ENCODE measurements at places on chromosomes 13 and 19.

DNA sequence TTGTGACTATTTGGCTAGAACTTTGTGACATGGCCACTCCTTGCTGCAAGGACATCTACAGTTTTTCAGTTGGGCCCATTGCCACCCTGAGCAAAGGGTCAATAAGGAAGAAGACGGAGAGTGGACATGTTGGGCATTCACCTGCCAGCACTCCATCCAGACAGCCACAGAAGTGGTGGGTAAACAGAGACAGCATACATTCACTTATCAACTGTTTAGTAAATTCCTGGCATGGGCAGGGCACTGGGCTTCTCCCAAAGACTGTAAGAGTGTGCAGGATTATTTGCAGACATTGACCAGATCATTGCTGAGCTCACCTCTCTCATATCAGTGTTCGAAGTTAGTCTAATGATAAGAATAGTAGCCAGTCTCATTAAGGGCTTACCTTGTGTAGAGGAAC, 29.2 kb downstream of the SIPA1L3 start:
- no peak for DNase-seq

DNA sequence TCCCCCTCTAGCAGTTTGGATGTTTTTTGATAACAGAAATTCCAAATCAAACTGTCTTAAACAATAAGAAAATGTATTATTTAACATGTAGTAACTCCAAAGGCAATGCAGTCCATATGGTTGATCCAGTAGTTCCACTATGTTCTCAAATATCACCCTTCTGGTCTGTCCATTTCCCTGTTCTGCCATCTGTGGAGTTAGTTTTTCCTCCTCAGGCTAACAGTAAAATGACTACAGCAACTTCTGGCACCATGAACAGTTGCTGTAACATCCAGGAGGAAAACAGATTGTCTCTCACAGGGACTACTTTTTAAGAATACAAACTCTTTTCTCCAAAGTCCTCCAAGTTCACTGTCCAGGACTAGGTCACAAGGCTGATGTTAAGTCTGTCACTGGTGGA, 455.4 kb downstream of the FGF14 start:
- no peak for DNase-seq

- DNase-seq, result no peak
These were observed 1558.5 kb downstream of the UQCRFS1 start for GRCh38 chr19:27654266-27654990.

DNA sequence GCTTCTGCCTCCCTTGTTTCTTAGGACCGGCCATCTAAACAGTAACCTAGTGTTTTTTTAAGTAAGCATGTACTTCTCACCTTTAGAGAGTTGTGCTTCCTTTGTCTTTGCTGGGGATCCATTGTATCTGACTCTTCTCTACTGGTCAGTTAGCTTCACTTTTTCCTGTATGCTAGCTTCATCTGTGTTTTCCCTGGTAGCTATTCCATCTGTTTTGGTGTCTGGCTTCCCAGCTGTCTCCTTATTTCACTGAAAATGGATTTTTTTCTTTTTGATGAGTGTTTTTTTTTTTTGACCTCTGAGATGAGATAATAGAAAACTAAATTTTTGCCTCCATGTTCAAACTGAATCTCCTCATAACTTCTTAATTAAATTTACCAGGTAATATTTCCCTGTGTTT, 637.0 kb upstream of the SLC10A2 start:
- DNase-seq, result no peak

Measured in ecto neural progenitor cell (in vitro differentiated cells).